Karpas-422 (cell line): ENCODE measurements at places on chromosomes 2 and 18.

- DNase-seq: no peak
These were observed 110.0 kb downstream of the COL4A4 start for GRCh38 chr2:227054006-227054405.

- DNase-seq: no peak
These were observed 8.8 kb downstream of the COL4A4 start for GRCh38 chr2:227154986-227155774.

DNA sequence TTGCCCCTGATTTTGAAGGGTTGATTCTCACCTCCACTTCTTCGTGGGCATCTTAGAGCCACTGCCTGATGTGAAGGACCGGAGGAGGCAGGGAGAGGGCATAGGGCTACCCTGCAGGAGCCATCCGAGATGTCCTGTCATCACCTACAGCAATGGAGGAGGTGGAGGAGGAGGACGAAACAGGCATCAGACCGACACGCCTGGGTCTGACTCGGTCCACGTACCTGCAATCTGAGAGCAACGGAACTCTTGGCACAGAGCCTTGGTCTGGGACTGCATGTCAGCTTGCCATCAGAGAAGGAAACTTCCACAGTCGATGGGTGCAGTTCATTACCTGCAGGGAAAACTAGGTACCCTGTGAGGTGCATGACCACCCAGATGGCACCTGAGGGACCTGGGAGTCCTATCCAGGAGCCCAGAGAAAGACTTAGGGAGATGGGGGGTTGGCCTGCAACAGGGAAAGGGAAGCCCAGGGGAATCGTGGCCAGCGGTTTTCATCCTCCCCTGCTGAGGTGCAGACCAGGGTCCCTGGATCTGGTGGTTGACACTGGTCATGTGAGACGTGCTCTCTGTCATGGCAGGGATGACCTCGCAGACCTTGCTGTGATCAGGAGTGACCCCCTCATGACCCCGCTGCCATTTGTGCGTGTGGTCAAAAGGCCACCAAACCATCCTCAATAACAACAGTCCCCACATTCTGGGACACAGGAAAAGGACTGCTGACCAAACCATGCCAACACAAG lies 190.8 kb downstream of the SEPTIN10 start:
- DNase-seq: no peak

- DNase-seq: no peak
These were observed 695.3 kb downstream of the SATB2 start for GRCh38 chr2:198762441-198762840.

- no peak for DNase-seq
These were observed 36.2 kb upstream of the IGFBP2 start for GRCh38 chr2:216596980-216597509.
